CD4-positive, alpha-beta T cell treated with Interleukin-15 for 4 hours (primary cell): ENCODE measurements at places on chromosomes 12 and 14.

DNA sequence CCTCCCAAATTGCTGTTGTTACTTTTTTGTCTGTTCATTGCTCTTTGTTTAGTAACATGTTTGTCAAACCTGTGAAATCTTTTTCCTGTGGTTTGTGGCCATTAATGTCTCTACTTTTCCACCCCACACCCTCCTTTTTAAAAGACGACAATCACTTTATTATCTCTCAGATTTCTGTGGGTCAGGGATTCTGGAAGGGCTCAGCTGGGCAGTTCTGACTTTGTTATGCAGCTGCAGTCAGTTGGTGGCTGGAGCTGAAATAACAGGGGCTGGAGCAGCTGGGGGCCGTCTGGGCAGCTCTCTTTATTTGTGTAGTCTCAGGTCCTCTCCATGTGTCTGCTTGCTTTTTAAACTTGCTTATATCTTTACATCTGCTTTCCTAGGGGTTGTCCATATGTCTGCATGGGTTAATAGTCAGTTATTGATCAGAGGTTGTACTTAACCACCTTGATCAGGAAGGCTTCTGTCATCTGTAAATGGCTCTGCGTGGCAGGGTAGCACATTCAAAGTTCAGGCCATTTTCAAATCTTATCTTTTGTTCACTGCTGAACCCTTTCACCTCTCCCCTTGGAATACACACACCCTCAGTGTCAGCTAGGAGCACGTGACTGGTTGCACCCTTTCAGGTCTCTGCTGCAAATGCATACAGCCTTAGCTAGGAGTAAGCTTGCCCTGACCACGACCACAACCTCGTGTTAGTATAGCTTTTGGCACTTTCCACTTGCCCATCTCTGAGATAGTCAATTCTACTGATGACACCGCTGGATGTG, 27.9 kb downstream of the BORCS5 start:
- DNase-seq = peak; percentile 41

GRCh38 chr12:75483431-75483830, 2.9 kb downstream of the GLIPR1 start:
- no peak for DNase-seq

DNA sequence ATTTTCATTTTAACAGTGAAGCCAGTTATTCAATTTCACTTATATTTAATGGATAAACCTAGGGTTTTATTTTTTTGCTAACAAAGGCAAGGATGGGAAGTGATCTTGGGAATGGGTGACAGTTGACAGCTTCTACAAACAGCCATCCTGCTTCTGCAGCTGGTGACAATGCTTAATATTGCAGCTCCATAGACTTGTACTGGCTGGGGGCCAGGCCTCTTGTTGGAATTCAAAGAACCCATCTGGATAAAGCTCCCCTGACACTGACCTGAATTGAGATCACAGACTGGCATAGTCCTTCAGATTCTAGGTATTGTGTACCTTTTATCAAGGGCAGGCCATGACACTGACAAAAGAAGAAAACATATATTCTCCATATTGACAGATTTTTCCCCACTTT, 664.6 kb upstream of the FOXG1 start:
- no peak for DNase-seq

DNA sequence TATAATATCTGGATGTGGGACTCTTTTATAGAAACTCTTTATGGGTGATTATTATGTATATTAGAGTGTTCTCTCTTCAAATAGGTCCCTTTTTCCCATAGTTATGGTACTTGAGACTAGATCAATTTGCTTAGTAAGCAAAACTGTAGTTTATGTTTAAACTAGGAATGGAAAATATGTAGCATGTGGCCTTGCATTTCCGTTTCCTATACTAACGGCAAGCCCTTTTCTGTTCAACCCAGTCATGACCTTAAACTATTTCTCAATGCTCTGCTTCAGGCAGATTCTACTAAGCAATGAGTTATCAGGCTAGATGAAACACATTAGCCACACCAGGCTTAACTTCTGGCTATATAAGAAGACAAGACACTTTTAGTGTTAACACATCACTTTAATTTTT, 84.6 kb downstream of the OTOGL start:
- no peak for DNase-seq

- no peak for DNase-seq
Measured at GRCh38 chr14:68043752-68044151, 224.2 kb downstream of the RAD51B start.

DNA sequence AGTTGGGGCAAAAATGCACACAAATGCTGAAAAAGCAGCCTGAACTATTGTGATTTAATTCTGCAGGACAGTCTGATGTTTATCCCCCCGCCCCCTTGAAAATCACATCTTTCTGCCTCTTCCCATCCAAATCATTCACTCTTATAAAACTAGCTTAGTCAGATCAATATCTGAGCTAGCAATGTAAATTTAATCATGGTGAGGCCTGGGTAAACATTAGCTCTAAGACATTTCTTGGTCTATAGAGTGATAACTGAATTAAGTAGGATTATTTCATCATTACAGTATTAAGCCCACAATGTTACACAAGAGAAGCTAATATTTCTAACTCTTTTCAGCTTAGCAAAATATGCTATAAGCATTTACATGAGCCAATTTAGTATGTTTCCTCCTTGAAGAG, 9.1 kb upstream of the PCED1B start:
- DNase-seq = no peak

GRCh38 chr14:24368562-24369252, 723 bp downstream of the NFATC4 start:
- no peak for DNase-seq

- DNase-seq = no peak
Measured at GRCh38 chr14:61929651-61930050, 167.4 kb downstream of the SNAPC1 start.

- DNase-seq = no peak
Measured at GRCh38 chr14:89826596-89826995, 127.9 kb downstream of the EFCAB11 start.

DNA sequence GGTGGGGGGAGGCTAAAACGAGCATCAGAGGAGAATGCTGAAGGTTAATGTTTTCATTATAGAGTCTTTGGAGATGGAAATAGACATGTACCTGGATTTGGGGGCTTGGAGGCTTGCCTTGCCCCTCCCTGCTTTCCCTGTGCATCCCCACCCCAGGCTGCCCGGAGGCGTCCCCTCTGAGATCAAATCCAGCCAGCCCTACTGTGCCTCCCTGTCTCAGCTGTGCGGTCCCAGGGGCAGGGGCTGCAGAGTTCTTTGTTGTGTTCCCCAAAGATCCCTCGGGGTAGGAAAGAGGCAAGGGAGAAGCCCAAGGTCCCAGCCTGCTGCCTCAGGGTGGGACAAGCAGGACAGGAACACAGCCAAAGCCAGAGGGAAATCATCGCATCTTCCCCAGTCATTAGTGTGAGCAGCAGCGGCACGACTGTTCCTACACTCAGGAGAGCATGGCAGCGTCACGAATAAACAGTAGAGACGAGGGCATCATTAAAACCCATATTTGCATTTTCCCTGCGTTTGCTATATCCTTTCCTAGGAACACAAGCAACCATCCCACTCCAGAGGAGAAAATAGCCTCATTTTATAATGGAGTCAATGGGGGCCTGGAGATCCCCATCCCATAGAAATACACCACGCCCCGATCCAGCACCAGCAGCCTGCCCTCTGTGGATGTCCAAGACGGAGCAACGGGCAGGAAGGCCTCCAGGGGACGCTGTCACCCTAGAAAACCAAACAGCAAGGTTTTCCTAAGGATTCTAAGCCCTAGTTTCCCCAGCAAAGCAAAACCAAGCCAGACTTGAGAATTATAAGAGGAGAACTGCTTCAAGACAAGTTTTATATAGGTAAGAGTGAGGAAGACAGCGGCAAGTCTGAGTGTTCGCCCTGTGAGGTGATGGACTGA, 32.4 kb downstream of the ANO2 start:
- no peak for DNase-seq

DNA sequence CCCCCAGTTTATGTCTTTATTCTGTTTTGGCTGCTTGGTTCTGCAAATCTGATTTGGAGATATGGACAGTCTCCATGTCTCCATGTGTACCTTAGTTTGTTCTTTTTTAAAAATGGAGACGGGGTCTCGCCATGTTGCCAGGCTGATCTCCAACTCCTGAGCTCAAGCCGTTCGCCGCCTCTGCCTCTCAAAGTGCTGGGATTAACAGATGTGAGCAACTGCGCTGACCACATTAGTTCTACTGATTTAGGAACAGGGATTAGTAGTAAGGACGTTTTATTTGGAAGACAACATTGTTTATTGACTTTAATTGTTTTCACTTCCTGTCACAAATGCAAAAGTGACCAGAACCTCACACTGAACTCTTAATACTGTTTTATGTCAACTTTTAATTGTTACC, 14.7 kb downstream of the AEBP2 start:
- no peak for DNase-seq

- no peak for DNase-seq
Measured at GRCh38 chr12:88399811-88400210, 180.5 kb downstream of the KITLG start.

- DNase-seq = no peak
Measured at GRCh38 chr12:114319422-114319821, 86.5 kb downstream of the TBX5 start.

GRCh38 chr14:24369907-24370687, 2.1 kb downstream of the NFATC4 start:
- DNase-seq = no peak

GRCh38 chr14:31966896-31967668, 110.0 kb upstream of the ARHGAP5 start:
- DNase-seq = no peak

- no peak for DNase-seq
Measured at GRCh38 chr12:106585105-106585520, 2.3 kb downstream of the RFX4 start.

DNA sequence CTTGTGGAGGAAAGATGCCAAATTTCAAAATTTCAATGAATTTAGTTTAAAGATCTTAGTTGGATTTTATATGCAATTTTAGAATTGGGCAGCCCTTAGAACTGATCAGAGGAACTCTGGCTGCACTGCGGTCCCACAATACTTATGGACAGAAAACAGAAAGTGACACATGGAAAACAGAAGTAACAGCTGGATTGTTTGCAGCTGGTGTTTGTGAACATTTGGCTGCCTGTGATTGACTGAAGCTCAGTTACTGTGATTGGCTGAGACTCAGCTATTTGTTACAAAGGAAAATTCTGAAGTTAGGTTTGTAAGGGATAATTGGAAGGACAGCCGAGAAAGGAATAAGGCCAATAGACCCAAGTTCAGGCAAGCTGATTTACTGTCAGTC, 10.0 kb upstream of the KRT86 start:
- DNase-seq = no peak

DNA sequence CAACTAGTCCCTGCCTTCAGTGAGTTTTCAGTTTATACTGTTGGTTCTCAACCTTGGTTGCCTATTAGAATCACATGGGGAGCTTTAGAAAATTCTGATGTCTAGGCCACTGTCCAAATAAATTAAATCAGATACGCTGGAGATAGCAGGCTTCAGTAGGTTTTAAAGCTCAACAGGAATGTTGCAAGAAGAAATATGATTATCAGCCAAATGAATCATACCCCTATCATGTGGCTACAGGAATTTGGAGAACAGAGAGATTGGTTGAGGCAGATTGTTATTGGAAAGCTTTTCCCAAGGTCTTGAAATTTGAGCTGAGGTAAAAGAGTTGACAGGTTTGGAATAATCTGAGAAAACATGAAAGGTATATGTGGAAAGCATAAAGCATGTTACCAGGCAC, 125.3 kb downstream of the WIF1 start:
- DNase-seq = no peak

GRCh38 chr14:22848351-22849164, 12.2 kb downstream of the MMP14 start:
- DNase-seq = no peak

DNA sequence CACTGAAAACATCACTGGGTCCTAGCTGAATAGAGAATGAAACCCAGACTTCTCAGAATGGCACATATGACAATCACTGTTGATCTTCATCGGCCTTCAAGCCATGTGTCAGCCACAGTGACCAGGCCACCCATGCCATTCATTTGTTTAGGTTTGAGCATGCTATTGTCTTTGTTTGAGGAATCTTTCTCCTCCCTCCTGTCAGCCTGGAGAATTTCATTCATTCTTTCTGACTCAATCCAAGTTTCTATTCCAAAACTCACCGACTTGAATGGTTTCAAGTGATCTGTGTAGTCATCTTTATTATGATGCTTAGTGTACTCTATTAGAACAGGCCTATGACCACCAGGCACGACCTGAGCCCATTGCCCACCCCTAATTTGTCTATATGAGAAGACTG, 106.3 kb downstream of the ETNK1 start:
- no peak for DNase-seq

- DNase-seq = no peak
Measured at GRCh38 chr12:13219320-13219719, 22.8 kb downstream of the EMP1 start.

DNA sequence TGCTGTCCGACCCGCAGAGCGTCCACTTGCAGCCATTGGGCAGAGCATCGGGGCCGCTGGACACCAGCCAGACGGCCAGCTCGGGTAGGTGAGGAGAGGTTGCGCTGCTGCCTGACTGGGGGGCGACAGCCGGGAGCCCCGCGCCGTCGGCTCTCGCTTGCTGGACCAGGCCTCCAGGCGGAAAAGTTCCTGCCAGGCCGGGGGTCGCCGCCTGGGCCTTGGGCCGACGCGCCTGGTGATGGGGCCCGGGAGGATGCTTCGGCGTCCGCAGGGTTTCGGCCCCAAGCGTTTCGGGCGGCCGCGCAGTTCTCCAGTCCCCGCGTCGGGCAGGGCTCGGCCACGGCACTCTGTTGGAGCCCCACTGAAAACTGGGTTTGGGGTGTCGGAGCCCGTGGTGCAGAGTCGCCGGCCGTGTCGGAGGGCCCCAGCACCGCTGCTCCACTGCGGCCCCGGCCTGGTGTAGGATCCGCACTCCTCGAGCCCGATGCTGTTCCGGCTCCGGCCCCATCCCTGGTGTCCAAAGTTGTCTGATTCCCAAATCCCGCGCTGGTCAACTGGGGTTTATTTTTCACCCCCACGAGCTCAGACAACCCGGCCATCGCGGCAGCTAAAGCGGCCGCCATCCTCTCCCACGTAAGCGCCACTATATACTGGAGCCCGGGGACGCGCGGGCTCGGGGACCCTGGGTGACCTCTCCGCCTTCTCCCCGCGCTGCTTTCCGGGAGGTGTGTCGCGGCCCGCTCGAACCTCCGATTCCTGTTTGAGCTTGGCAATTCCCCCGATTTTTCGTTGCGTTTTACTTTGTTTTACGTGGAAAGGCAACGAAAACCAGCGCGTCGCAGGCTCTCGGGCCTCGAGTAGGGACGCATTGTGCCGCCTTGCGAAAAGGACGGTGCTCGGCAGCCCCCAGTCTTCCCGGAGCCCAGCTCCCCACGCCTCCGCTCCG, 872 bp downstream of the VSX2 start:
- no peak for DNase-seq

- DNase-seq = peak; percentile 73
Measured at GRCh38 chr12:89863968-89864367, 155.3 kb upstream of the ATP2B1 start.

DNA sequence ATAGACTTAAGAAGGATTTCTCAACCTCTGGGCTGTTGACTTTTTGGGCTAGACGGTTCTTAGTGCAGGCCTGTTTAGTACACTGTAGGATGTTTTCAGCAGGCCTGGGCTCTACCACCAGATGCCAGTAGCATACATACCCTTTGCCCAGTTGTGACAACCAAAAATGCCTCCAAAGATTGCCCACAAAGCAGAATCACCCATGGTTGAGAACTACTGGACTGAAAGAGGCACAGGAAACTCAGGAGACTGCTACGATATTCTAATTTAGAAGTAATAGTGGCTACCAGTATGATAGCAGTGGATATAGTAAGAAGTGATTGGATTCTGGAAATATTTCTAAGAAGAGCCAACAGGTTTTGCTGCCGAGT, 15.5 kb downstream of the SLC35E3 start:
- DNase-seq = no peak

- no peak for DNase-seq
Measured at GRCh38 chr14:103108749-103109207, 14.3 kb downstream of the EXOC3L4 start.
